ENCODE measurements at places on chromosomes 4 and X. TPM values are rescaled to one million over a fixed set of nuclear protein-coding genes. Genes with fewer than 3 reads are reported as not detected.

GRCh38 chr4:6767748-6768538 is 14.6 kb upstream of the KIAA0232 start:
- DNase-seq, result no peak

POF1B gene
- 1.1 TPM for total RNA-seq

HTN1 gene
- not detected for total RNA-seq

DNA sequence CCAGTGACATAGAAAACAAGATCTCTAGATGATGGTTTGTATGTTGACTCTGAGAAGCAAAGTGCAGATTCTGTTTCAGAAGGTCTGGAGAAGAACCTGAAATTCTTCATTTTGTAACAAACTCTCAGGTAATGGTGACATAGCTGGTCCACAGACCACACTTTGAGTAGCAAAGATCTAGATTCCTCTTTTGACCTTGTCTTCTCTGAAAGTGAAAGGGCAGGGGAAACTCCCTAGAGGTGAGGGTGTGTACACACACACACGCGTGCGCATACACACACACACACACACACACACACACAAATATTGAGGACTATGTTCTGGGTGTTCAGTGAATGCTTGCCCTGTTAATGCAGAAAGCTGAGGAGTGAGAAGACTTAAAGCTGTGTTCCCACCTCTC is 110.1 kb downstream of the NHSL2 start:
- no peak for DNase-seq

GRCh38 chr4:77911091-77911490 is 48.5 kb downstream of the MRPL1 start:
- DNase-seq, result no peak

- no peak for DNase-seq
These were observed 1.1 kb upstream of the GTPBP6 start for GRCh38 chrX:319579-320125.

GRCh38 chr4:94892051-94892450 is 134.3 kb downstream of the BMPR1B start:
- peak; percentile 2 for DNase-seq

DNA sequence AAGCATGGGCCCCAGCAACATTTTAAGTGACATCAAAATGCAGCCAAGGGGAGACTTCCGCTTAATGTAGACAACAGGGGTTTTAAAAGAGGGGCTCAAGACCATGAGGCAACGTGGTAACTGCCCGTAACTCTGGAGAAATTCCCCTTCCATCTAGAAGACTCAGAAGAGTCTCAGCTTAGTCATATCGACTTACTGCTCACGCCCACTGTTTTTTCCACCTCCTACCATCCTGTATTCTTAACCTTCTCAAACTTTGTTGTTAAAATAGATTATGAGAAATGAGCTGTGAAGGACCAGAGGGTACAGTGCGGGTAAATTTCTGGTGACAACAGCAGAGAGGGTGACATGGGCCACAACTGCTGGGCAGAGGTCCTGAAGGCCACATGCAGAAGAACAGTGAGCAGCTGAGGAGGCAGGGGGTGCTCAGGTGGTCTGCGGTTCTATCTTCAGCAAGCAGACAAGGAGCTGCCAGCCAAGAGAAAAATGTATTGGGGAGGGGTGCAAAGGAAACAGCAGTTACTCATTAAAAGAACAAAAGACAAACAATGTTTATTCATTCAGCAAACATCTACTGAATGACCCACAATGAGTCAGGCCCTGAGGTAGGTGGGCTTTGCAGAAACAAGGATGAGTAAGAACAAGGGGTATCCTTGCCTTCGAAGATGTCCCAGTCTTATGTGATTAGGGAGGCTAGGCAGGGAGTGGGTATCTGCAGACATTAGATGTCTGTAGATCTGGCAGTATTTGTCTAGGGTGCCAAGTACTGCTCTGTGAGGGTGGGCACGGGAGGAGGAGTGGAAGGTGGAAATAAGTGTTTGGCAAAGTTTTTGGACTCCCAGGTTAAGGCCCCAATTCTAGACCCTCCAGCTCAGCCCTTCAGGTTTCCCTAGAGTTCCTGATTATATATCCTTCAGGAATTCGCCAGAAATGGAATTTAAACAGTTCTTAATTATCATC is 175.3 kb downstream of the TSPAN5 start:
- DNase-seq, result peak; percentile 45

- DNase-seq, result no peak
These were observed 8.5 kb downstream of the RAB9B start for GRCh38 chrX:103823591-103823990.

DNA sequence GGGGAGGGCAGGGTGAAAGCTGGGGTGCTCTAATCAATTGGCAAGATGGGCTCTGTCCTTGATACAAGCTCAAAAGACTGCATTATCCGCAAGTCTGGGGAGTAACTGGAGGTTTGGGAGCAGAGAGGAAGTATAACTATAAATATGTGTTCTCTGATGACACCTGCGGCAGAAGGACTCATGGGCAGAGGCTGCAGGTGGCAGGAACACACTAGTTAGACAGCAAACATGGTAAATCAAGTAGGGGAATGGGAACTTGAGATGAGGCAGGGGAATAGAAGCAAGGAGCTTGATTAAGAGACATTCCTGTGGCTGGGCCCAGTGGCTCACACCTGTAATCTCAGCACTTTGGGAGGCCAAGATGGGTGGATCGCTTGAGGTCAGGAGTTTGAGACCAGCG is 30.3 kb downstream of the SH3KBP1 start:
- no peak for DNase-seq

DNA sequence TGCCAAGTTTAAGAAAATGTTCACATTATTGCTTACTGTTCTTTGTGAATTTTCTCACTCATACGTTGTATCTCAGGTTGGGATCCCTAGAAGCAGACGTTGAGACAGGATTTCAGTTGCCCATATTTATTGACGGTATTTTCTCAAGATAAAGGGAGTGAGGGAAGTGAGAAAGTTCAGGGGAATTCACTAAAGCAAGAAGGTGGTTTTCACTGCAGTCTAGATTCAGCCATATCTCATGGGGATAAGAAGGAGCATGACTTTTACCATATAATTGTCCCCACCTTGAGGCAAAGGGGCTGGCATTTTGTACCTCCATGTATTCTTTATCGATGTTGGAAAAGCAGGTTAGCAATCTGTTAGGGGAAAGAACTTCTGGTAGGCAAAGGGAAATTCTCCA is 543.0 kb downstream of the CCSER1 start:
- no peak for DNase-seq

- DNase-seq, result no peak
These were observed 48.7 kb downstream of the CLOCK start for GRCh38 chr4:55498051-55498450.

DOK7 gene
- 1.1 TPM for total RNA-seq

DNA sequence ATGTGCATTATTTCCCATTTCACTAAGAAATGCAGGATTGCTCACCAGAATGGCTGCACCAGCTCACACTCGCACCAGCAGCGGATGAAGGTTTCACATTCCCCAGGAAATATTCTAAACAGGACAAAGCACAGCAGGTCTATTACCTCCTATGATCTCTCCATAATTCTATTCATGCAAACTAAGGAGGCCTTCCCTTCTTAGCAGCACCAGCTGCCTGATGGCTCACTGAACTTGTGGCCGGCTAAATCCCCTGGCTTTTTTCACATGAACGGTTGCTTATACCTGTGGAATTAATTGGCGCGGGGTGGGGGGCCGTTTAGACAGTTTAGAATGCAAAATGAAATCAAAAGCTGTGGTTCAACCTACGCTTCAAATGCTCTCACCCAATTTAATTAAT is 73.5 kb upstream of the SRD5A3 start:
- DNase-seq, result no peak

GRCh38 chrX:153527208-153527607 is 9.8 kb downstream of the ATP2B3 start:
- no peak for DNase-seq

GRCh38 chrX:38701073-38701472 is 100.2 kb upstream of the MID1IP1 start:
- no peak for DNase-seq

GRCh38 chrX:85111347-85111746 is 107.7 kb downstream of the APOOL start:
- DNase-seq, result peak; percentile 30

ARMCX4 gene
- total RNA-seq, result not detected

LIN54 gene
- 16.5 TPM for total RNA-seq

DNA sequence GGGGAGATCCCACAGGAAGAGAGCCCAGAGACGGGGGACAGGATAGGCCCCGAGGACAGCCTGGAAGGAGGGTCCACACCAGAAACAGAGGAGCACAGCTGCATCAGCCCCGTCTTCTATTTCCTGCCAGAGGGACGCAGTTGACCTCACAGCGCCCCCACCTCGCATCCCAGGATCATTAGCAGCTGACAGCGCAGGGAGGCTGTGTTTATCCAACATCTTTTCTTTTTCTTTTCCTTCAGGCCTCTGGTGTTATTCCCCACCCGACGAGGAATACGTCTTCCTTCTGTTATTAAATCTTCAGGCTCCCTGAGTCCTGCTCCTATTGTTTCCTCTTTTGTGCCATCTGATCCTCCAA is 75.4 kb downstream of the DCHS2 start:
- DNase-seq, result peak; percentile 36

NWD2 gene
- not detected for total RNA-seq
